Activated gamma-delta T cell (primary cell): ENCODE measurements at places on chromosomes 6 and 20.

DNA sequence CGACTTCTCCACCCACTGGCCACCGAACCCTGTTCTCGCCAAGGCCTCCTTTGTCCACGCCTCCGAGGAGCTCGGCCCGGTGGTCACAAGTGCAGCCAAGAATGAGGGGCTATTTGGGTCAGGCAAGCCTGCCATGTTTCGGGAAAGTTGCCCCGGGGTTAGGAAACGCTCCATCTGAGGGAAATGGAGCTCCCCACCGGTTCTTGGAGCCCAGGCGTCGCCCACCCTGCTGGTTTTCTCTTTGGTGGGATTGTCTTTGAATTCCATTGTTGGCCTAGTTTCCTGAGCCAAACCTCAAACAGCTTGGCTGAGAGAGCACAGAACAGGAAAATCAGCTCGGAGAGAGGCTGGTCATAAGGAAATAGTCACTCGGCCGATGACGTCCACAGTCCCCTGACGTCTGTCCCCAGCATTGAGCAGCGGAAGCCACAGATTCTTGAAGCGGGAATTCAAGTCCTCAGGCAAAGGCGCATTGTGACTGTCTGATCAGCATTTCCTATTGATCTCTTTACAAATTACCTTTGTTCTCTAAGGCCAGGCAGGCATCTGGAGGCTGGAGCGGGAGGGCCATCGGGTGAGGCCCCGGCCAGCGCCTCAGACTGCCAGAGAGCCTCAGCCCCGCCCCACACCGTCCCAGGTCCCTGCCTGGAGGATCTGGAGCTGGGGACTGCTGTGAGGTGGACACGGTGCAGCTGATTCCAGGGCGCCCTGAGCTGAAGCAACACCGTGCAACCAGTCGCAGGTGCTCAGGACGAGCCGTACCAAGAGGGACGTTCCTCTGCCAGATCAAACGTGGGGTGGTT is 138.6 kb downstream of the DLL1 start:
- DNase-seq: no peak

- DNase-seq: no peak
These were observed 32.7 kb upstream of the MAP7 start for GRCh38 chr6:136582711-136583471.

GRCh38 chr20:45626540-45626939 is 3.0 kb upstream of the WFDC10A start:
- DNase-seq: no peak

DNA sequence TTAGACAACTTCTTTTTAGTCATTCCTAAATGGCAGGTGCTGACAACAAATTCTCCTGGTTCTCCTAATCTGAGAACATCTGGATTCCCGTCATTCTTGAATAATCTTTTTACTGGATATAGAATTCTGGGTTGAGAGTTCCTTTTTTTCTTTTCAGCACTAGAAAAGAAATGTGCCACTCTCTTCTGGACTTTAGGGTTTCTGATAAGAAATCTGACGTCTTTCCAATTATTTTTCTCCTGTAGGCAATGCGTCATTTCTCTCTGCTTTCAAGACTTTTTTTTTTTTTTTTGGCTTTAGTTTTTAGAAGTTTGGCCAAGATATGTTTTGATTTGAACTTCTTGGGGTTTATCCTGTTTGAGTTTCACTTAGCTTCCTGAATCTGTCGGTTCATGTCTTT is 66.1 kb upstream of the RNF24 start:
- no peak for DNase-seq

DNA sequence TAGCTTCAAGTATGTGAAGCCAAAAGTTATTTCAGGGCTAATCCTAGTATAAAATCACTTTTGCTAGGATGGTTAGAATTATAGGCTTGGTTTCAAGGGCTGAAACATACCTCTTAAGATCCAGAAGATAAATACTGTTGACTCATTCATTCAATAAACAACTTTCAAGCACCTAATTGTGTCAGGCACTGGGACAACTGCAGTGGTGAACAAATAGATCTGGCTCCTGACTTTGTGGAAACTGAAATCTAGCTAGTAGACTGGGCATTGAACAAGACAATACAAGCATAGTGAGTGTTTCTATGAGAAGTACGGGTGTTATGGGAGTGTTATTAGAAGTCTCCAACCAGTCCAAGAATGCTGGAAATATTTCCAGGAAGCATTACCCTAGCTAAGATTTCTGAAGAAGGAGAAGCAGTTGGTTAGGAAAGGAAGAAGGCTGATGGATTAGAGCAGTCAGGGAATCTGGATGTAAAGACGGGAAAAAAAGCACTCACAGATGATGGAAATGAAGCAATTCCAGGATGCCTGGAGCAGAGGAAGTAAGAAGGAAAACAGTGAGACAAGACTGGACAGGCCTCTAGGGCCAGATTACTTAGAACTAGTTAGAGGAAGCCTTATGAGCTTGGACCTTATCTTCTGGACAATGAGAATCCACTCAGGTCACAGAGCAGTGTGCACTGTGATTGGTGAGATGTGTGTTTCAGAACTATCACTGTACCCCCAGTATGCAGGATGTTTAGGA is 132.6 kb upstream of the RAB32 start:
- DNase-seq: no peak

DNA sequence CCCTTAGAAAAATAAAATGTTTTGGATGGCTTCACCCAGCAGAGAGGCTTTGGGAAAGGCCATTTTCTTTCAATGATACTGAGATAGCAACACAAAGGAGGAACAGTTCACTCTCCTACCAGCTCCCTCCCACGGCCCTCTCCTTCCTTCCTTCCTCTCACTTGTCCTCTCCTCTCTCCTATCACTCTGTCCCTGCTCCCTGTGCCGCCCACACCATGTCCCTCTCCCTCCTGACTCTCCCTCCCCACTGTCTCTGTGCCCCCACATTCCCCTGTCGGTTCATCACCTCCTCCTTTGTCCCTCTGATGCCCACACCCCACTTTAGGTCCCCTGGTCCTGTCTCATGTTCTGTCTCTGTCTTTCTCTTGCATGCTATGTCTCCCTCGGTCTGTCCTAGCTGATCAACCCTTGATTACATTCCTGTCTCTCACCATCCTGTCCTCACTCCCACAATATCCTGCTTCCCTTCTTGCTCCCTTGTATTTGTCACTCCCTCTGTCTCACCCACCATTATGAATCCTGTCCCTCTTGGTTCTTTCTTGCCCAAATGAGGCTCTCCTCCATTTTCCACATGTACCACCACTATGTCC is 30.1 kb downstream of the ELMO2 start:
- DNase-seq: no peak

DNA sequence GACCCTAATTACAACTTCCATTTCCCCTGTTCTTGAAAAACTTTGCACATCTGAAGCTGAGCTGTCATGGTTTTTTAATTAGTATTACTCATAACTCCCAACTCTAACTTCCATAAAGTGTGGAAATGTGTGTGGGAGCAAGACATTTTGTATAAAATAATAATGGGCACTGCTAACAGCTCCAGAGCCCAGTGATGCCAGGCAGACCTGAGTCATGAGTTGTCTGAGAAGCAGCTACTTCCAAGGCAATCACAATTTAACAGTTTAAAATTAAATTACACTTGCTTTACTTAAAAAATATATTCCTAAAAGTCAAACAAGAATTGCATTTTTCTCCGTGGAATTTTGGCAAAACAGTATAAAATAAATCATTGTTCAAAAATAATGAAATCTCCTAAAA is 6.4 kb downstream of the SLC2A12 start:
- no peak for DNase-seq

- DNase-seq: no peak
These were observed 7.1 kb downstream of the RRBP1 start for GRCh38 chr20:17674722-17675518.

DNA sequence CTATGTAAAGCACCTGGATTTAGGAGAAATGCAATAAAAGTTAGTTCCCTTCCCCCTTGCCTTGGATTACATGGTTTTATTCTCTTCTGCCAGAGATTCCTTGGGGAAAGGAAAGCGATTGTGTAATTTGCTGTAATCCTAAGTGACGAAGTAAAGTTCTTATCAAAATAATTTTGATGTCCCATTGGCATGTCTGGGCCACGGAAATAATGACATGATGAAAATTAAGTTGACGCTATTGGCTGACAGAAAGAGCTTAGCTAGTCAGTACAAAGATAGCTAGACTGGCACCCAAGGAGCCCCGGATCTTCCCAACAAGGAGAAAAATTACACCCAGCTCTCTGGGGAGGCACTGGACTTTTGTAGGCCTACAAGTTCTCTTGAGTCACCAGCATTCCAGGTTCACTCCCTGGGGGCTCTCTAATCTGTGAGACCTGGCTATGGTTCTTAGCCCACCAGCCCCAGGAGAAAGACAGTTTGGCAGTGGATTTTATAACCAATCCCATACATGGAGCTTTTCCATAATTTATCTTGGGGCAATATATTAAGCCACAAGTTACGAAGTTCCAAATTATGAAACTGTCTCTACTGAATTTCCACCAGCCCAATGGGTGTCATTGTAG is 59.9 kb downstream of the FOXA2 start:
- DNase-seq: no peak
